ENCODE measurements at places on chromosomes 5 and 9.

DNA sequence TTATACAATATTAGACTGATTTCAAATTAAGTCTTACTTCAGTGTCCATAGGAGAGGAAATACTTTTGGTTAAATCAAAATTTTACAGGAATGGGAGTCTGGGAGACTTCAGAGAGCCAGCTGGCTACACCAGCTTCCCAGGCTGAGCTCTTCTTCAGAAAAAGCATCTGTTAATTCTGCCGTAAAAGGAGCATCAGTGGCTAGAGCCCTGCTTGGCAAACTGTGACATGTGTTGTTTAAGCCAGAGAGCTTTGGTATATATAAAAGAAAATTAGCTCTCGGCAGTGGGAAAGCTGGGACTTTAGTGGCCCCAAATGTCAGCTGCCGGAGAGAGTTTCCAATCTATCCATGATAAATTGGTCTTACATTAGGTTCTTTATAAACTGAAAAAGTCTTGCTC is 378.8 kb upstream of the TUSC1 start:
- DNase-seq: no peak

GRCh38 chr5:154359221-154359573 is 86.6 kb upstream of the SAP30L start:
- DNase-seq: no peak

GRCh38 chr5:74363603-74364205 is 276.8 kb downstream of the ENC1 start:
- DNase-seq: no peak

GRCh38 chr5:139186261-139186660 is 11.9 kb downstream of the SIL1 start:
- DNase-seq: no peak

- no peak for DNase-seq
These were observed 144.8 kb downstream of the HSPA4 start for GRCh38 chr5:133196441-133197085.
